Activated CD8-positive, alpha-beta memory T cell treated with anti-CD3 and anti-CD28 coated beads, Interleukin-2, amount 50 U/mL, for 48 hours (primary cell): ENCODE measurements at places on chromosomes 2 and 18.

GRCh38 chr2:22843919-22844537, 541.0 kb upstream of the KLHL29 start:
- no peak for DNase-seq

- DNase-seq: no peak
These were observed 145.0 kb upstream of the PELI1 start for GRCh38 chr2:64289251-64289650.

DNA sequence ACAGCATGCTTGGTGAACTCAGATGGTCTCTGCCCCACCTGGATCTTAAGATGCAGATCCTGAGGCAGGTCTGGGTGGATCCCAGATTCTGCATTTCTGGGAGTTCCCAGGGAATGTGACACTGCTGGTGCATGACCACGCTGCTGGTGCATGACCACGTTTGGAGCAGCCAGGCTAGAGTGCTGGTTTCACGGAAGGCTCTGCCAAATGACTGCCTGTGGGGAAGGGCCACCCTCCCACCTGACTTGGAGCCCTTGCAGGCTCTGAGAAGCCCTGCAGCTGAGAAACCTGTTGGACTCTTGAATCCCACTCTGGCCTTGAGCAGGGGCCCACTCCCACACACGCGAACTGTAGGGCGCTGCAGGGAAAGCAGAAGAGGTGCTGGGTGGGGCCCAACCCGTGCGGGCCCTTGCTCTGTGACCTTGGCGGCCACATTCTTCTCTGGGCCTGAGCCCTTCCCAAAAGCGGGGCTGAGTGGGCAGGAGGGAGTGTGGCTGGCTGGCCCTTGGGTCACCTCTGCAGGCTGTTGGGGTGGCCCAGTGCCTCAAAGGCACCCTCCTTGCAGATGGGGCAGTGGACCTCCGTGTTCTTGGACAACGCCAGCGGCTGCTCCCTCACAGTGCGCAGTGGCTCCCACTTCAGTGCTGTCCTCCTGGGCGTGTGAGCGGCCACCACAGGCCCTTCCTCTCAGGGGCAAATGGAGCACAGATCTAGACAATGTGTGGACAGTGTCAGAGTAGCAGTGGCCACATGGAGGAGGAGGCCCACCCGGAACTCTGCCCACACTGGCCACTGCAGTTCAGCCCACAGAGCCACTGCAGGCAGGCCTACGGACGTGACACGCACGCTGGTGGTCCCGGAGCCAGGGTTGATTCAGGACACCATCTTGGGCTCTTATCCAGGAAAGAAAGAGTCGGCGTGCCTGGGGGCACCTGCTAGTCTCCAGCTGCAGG, 7.9 kb downstream of the ERFE start:
- DNase-seq: no peak

- no peak for DNase-seq
These were observed 198.7 kb upstream of the MEIS1 start for GRCh38 chr2:66236067-66236685.

- no peak for DNase-seq
These were observed 78.5 kb downstream of the XDH start for GRCh38 chr2:31335921-31336585.

GRCh38 chr2:163621445-163622004, 114.3 kb downstream of the FIGN start:
- DNase-seq: no peak

DNA sequence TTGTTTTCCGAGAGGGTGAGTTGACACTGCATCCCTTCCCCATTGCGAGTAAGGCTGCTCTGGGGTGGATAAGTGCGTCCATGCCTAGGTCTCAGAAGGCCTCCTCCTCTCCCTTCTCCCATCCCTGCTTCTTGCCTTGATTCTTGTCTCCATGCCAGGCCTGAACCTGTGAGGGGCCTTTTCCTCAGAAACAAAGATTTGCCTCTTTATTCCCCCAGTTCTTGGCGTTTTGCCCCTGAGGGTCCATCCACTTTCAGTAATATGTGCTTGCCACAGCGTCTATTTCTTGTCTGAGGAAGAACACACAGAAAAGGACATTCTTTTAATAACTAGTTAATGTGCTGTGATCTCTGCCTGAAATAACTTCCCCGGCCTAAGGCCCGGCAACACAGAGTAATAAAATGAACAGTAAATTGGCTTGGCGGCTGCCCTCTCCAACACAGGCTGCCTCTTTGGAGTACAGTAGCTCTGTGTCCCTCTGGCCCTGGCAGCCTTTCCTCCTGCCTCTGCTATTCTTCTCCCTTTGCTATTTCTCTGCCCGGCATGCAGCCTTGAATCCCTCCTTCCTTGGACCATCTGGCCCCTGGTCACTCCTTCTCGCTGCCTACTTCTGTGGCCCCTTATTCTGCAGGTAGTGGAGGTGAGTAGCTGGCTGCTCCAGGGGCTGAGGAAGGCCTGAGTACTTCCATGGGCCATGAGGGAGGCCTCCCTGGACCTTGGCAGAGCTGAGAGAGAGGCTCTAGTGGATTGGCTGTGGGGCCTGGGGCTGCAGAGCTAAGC, 4.4 kb downstream of the EHD3 start:
- DNase-seq: peak; percentile 20

DNA sequence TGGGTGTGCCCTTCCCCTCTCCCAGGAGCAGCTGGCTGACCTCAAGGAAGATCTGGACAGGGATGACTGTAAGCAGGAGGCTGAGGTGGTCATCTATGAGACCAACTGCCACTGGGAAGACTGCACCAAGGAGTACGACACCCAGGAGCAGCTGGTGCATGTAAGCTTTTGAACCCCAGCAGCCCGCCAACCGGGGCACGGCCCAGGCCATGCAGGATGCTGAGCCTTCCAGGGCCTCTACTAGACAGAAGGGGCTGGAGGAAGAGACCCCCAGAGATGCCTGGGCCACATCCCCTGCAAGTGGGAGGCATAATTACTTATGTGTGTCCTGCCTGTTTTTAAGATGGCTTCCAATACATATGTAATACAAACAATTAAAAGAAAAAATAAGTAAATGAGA, 239.3 kb downstream of the GLI2 start:
- no peak for DNase-seq

DNA sequence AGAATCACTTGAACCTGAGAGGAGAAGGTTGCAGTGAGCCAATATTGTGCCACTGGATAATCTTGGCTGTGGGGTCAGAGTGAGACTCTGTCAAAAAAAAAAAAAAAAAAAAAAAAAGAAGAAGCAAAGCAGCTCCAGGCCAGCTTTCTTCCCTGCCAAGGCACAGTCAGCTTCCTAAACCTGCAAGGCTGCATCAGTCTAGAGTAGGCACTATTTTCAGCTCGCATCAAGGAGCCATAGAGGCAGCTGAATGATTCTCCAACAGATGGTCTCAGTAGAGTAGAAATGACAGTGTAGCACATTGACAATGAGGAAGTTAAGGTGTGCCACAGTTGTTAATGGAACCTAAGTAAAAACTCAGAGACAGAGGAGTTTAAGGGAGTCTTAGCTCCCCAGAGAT, 35.6 kb downstream of the BMP10 start:
- DNase-seq: no peak

DNA sequence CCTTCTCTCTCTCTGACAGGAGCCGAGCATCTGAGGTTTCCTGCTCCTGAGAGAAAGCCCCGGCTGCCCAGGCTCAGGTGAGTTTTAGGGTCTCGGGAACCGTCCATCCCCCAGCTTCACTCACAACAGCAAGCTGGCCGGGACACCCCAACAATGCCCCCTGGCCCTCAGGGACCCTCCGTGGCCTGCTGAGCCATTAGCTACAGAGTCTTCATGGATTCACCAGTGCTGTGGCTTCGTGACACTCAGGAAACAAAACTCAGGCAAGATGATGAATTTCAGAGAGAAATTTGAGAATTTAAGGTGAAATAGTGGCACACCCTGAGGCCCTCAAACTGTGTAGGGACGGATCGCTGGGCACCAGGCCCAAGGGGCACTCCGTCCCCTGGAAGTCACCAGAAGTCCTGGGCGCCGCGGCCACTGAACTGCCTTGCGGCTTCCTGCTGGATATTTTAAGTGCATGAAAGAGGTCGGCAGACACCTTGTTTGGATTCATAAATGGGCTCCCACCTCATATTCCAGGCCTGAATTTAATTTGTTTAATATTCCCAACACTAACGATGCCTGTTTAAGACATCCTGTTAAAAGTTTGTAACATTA, 368.3 kb upstream of the SALL3 start:
- no peak for DNase-seq

- no peak for DNase-seq
These were observed 25.4 kb upstream of the PID1 start for GRCh38 chr2:229296536-229296935.

DNA sequence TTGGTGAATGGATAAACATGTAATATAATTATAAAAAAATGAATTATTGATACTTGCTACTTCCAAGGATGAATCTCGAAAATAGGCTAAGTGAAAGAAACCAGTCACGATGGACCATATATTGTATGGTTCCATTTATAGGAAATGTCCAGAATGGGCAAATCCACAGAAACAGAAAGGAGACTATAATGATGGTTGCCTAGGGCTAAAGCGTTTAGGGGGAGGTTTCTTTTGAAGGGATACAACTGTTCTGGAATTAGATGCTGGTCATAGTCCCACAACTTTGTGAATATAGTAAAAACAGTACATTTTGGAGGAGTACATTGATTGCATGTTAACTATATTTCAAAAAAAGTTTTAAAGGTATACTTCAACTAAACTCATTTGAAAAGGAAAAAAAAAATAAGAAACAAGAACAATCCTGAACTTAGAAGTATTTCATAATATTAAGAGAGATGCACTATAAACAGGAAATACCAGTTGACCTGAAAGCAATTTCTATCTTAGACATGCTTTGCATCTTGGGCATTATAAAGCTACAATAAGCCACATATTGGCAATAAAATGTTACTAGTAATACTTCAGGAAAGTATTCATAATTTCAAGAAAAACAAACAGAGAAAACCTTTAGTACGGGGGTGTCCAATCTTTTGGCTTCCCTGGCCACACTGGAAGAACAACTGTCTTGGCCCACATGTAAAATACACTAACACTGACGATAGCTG, 130.0 kb downstream of the C2orf74 start:
- no peak for DNase-seq

DNA sequence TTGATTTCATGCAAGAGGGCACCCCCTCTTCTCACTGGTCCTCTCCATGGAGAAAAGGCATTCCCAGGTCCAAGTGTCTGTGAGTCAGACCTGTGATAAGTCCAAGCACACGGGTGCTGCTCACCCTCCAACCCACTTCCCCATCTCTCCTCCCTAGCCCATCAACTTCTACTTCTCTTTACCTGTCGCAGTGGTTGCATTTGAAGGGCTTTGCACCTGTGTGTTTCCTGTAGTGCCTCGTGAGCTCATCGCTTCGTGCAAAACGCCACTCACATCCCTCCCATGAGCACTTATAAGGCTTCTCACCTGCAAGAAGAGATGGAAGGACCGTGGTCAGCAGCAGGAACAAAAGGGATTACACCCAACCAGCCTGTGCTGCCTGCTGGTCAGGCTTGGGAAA, 77.5 kb downstream of the KLF7 start:
- no peak for DNase-seq

GRCh38 chr18:543447-544078, 36.6 kb upstream of the CETN1 start:
- no peak for DNase-seq

GRCh38 chr18:10131460-10132395, 217.9 kb downstream of the VAPA start:
- no peak for DNase-seq

GRCh38 chr2:168465594-168465993, 9.5 kb downstream of the CERS6 start:
- no peak for DNase-seq

DNA sequence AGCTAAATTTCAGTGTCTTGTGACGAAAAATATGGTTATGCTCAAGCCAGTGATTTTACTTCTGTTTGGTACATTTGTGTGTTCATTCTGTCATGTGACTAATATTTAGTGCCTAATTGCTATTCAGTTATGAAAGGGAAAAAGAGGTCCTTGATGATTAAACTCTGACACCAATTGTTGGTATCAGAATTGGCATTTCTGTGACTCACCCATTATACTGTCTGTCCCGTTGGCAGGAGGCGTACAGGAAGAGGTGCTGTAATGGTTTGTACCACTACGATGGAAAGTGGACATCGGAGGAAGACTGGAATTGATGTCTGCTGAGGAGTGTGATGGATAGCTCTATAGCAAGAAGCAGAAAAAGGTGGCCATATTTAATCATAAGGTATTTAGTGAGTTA, 310.4 kb upstream of the CCDC68 start:
- DNase-seq: no peak

GRCh38 chr2:150136401-150136800, 351.1 kb downstream of the RND3 start:
- no peak for DNase-seq

GRCh38 chr2:136251885-136252585, 134.1 kb upstream of the CXCR4 start:
- DNase-seq: no peak

GRCh38 chr2:172198361-172198760, 95.7 kb upstream of the DLX2 start:
- no peak for DNase-seq

GRCh38 chr18:45626330-45627203, 11.3 kb downstream of the SLC14A2 start:
- DNase-seq: no peak

GRCh38 chr2:45898819-45899218, 247.3 kb downstream of the PRKCE start:
- DNase-seq: no peak

- no peak for DNase-seq
These were observed 95.0 kb downstream of the TGFA start for GRCh38 chr2:70458661-70459060.

- no peak for DNase-seq
These were observed 50.7 kb downstream of the EIPR1 start for GRCh38 chr2:3326871-3327270.
